ENCODE measurements at places on chromosomes 13 and 19.

GRCh38 chr13:97100821-97101220, 106.5 kb upstream of the OXGR1 start:
- DNase-seq, result no peak

DNA sequence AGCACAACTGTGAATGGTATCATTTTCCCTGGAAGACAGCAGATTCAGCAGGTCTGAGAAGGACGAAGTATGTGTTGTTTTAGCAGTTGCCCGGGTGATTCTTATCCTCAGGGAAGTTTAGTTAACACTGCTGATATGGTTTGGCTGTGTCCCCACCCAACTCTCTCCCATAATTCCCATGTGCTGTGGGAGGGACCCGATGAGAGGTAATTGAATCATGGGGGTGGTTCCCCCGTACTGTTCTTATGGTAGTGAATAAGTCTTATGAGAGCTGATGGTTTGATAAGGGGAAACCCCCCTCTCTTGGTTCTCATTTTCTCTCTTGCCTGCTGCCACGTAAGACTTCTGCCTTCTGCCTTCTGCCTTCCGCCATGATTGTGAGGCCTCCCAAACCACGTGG, 81.0 kb upstream of the UBAC2 start:
- peak; percentile 9 for DNase-seq

- DNase-seq, result no peak
These were observed 12.7 kb upstream of the SERPINE3 start for GRCh38 chr13:51326777-51327176.

DNA sequence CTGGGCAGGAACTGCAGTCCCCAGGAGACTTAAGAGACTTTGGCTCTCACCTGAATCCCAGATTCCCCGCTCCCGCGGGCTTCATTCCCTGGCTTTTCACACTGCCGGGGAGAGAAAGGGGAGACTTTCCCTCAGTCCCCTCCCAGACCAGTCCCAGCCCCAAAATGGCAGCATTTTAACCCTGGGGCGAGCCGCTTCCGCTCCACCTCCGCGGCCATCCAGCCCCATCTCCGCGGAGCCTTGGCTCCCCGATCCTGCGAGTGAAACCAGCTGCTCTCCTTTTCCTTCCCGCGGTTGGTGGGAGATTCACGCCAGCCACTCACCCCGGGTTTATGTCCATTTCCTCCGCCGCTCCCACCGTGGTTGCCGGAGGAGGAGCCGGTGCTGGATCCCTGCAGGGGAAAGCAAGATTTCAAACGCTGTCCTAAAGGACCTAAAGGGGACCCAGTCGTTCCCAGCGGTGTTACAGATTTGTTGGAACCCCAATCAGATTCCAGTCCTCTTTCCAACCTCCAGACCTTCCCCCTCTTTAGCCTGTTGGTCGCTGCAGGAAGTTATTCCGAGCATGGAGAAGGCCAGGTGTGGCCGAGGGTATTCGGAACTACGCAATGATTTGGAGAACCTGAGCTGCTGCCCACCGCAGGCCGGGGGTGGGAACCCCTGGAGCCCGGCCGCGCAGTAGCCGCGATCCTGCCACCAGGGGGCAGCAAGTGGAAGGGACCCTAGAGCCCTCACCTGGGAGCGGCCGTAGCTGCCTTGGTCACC, 3.4 kb downstream of the DMKN start:
- DNase-seq, result peak; percentile 63

DNA sequence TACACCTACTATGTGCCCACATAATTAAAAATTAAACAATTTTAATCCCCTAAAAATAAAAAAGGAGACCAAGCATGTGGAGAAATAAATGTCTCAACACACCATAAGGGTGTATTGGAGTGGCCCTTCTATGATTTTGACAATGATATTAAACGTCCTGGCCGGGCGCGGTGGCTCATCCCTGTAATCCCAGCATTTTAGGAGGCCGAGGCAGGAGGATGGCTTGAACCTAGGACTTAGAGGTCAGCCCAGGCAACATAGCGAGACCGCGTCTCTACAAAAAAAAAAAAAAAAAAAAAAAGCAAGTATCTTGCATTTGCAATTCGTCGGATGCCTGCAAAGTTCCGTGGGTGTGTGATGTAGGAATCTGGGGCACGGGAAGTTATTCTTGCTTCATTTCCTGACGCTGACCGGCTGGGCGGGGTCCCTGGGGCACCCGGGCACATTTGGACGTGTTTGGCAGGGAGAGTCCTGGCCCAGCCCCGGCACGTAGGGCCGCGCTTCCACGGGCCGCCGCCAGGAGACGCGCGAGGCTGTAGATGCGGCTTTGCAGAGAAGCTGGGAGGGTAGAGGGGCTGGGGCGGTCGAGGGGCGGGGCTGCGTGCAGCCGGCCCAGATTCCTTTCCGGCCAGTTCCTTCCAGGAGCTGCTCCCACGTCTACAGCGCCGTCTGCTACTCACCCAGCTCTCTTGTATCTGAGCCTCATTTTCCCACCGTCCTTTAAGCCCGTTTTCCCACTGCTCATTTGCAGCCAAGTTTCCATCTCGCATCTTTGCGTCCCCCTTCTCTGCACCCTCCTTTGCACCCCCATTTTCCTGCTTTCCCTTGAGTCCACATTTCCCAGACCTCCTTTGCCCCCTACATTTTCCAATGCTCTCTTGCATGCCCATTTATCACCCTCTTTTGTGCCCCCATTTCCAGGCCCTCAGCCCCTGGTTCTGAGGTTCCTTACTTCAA, 2.2 kb upstream of the TSPAN16 start:
- peak; percentile 82 for DNase-seq

GRCh38 chr13:75643693-75644092, 7.6 kb downstream of the LMO7 start:
- no peak for DNase-seq

- DNase-seq, result no peak
These were observed 91.1 kb downstream of the FNDC3A start for GRCh38 chr13:49066856-49067255.

DNA sequence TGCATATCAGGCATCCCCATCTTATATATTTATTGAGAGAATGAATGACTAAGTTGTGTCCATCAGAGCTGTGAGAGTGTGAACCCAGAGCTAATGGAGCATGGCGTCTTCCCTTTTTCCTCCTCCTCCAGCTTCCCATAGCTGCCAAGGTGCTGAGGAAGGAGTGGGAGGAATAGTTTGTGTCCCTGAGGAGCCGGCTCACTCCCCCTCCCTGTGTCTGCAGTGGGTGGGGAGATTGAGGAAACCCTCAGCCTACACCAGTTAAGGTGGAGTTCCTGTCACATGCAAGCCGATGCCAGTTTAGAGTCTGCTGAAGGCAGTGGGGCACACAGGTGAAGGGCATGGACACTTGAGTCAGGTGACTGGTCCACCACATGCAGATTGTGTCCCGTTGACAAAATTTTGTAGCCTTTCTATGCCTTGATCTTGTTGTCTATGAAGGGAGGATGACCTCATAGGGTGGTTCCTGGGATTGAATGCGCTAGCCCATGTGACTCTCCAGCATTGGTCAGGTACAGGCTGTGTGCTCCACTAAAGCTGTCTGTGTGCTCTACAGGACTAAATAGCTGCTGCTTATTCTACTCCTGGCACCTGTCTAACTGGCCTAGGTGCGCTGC, 47.6 kb upstream of the GPI start:
- no peak for DNase-seq

DNA sequence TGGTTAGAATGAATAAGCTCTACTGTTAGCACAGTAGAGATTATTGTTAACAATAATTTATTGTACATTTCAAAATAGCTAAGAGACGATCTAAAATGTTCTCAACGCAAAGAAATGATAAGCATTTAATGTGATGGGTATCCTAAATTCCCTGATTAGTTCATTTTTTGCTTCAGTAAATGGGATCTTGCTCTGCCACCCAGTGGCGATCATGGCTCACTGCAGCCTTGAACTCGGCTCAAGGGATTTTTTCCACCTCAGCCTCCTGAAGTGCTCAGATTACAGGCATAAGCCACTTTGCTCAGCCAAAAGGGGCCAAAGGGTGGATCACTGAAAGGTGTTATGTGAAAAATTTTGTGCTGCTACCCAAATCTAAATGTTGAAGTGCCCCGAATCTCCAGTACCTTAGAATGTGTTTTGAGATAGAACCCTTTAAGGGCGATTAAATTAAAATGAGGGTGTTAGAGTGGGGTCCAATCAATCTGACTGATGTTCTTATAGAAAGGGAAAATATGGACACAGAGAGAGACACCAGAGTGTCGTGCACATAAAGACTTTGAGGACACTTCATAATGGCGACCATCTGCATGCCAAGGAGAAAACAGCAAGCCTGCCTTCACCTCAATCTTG, 31.5 kb upstream of the ZNF766 start:
- peak; percentile 35 for DNase-seq

- DNase-seq, result no peak
These were observed 40.8 kb upstream of the GPR183 start for GRCh38 chr13:99347911-99348451.

DNA sequence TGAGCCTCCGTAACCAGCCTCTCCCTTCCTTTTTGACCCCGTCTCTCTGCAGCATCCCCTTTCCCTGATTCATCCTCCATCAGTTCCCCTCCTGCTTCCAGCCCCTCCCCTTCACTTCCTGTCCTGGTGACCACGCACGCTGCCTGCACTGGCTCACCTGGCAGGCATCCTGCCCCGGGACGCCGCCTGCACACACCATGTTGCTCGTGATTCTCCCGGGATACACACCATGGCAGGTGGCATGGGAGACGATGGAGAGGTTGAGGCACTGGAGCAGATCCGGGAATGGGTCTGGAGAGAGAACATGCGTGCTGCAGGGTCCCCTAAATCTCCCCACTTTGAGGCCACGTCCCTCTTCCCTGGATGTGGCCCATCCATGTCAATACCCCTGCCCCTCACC, 4.2 kb downstream of the KLK12 start:
- DNase-seq, result no peak

DNA sequence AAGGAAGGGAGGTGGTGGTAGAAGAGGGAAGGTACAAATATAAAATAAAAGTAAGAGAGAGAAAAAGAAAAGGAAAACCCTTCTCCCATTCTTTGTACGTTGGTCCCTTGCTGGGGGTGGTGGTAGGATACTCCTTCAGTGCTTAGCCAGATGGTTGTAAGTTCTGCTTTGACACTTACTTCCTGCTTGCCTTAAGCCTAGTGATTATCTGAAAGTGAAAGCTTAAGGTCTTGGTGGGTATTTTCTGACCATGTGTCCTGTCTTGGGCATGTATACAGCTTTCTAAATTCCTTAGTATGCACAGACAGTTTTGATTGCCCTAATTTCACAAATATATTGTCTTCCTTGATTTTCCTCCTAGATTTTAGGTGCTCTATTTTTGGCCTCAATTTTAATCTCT, 314.8 kb downstream of the PCDH17 start:
- DNase-seq, result no peak

GRCh38 chr19:1102407-1103131, 1.2 kb upstream of the GPX4 start:
- peak; percentile 55 for DNase-seq

DNA sequence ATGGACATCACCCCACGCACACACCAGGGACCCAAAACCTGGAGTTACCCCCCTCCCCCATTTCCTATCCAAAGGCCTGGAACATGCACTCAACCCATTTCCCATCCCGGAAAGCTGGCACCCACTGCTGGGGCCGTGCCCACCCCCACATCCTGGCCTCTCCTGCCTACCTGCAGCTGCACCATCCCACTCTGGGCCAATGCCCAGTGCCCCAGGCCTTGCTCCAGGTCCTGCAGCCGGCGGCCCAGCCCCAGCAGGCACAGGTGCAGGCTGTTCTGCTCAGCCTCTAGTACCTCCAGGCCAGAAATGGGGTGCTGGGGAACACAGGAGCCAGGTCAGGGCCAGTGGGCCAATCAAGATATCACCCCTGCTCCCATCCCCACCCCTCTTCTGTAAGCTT, 1.7 kb downstream of the SYNE4 start:
- DNase-seq, result no peak

DNA sequence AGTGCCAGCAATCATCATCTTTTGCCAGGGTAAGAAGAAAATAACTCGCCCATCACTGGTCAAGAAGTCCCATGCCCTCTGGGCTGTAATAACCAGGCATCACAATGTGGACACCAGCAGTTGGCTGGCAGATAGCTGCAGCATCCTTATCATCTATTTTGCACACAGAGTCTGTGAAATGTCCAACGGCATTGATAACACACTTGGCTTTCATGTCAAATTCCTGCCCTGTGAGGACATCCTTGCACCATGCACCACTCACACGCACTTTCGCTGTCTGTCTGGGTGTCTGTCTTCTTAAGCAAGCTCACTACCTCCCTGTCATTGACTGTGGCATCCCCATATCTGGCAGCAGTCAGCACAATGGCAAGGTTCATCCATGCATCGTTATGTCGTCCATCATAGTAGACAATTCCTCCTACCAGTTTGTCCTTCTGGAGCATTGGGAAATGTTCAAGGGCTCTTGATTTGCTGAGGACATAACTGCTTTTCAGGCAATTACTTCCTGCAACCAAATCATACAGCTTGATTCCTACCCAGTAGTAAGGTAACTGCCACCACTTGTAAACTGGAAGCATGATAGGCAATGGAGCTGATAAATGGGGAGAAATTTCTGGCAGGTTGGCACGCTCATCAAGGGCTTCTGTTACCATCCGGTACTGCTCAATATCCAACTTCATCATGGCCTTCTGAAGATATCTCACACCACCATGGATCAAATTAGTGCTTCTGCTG, 6.8 kb upstream of the ZSCAN5A start:
- no peak for DNase-seq

GRCh38 chr19:16416991-16417390, 54.8 kb downstream of the EPS15L1 start:
- peak; percentile 21 for DNase-seq

DNA sequence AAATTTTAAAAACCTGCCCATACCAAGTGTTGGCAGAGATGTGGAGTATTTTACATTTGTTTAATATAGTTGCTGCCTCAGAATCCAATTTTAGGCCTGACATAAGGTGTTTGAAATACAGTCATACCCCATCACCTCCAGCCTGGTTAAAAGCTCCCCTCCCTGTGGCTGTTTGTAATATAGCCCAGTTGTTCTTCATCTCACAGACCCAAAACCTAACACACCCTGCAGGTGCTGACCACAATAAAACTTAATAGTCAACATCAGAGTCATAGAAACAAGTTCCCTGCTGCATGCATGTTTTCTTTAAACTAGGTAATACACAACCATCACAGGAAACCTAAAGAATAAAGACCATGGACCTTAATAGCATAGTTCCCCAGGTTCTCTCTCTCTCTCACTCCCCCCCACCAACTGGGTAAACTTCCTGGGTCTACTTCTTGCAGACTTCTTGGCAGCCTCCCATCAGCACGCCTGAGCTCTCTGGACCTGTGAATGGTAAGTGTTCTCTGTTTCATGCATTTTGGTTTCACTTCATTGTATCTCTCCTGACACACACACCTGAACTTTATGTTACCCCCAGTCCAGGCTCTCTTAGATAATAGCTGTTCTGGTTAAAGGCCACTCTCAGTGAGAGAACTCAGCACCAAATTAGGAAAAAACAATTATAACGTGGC, 1369.9 kb downstream of the EFNB2 start:
- no peak for DNase-seq

DNA sequence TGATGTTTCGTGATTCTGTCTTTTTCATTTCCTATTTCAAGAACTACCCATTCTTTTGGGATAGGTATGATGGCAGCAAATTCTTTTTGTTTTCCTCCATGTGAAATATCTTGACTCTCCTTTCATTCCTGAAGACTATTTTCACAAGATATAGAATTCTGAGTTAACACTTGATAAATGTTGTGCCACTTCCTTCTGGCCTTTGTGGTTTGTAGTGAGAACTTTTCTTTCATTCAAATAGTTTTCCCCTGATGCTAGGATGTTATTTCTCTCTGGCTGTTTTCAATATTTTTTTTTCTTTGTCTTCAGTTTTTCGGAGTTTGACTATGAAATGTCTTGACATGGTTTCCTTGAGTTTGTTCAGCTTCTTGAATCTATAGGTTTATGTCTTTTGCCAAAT, 8.3 kb upstream of the TUBGCP3 start:
- no peak for DNase-seq

GRCh38 chr19:32201211-32201610, 144.2 kb upstream of the ZNF507 start:
- no peak for DNase-seq
